ENCODE measurements at places on chromosomes 1 and 21.

DNA sequence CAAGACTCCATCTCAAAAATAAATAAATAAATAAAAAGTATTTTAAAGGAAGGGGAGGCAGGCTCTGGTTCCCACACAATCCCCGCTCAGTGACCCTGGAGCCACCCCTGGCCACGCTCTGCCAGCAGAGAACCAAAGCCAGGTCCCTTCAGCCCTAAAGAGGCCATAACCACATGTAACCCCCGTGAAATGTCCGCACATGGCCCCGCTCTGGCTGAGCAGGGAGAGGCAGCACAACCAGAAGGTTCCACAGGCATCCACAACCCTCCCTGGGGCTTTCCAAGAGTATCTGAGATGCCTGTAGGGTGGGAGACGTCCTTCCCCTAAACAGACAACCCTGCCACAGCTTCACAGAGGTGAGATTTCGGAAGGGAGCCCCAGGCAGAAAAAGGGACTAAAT is 1.4 kb upstream of the ARF1 start:
- DNase-seq = no peak

GRCh38 chr1:156001021-156001661 is 19.6 kb downstream of the SSR2 start:
- no peak for DNase-seq

- no peak for DNase-seq
Measured at GRCh38 chr1:165893507-165893906, 66.1 kb downstream of the UCK2 start.

DNA sequence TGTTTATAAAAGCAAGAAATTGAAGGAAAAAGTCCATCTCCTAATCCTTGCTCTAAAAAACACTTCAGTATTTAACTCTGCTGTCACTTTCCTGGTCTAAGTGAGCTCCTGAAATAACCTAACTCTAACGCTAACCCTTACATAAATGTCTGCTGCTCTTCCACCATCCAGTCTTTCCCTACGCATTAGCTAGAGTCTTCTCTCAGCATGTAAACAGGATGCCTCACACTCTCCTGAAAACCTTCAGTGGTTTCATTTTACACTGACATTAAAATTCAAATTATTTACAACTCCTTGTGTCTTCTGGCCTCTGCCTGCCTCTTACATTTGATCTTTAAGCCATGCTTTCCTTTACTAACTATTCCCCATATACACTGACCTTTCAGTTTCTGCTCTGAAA is 697.6 kb upstream of the CXADR start:
- no peak for DNase-seq

DNA sequence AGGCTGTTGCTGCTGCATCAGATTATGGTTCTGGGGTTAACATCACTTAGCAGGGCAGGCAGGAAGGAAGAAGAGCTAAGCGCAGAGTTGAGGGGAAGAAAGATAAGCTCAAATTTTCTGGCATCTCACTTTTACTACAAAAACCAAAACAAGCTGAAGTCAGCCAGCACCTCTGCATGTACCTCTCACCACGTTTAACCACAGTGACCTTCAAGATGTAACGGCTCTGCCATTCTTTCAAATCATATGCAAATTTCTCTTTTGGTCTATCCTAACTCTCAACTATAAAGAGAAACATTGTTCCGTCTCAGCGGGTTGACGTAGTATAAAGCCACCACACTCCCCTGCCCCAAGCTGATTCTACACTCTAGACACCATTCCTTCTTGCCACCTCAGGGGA is 154.4 kb downstream of the OMA1 start:
- no peak for DNase-seq

DNA sequence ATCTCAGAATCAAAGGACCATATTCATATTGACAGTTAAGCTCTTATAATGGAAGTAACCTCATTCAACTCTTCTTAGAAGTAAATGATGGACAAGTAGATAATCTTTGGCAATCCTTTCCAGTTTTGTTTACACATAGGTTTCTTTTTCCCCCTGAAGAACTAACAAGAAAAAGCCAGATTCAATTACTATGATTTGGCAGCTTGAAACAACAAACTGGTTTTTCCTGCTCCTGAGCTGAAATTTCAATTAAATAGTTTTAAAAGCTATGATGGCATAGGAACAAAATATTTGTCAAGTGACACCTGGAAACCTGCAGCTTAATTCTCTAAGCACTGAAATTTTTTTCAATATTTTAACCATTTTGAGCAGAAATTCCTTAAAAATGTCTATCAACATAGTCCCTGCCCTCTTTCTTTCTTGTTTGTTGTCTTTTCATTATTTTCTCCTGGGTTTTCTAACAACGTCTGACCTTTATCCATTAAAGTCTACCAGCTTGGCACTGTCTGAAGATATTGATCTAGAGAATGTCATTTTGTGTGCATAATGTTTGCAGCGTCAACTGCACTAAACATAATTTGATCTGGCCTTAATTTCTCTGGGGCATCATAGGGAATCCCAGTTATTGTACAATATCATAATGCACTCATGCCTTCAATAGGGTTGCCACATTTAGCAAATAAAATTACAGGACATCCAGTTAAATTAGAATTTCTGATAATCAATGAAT is 4.0 kb upstream of the SLC35A3 start:
- DNase-seq = no peak

DNA sequence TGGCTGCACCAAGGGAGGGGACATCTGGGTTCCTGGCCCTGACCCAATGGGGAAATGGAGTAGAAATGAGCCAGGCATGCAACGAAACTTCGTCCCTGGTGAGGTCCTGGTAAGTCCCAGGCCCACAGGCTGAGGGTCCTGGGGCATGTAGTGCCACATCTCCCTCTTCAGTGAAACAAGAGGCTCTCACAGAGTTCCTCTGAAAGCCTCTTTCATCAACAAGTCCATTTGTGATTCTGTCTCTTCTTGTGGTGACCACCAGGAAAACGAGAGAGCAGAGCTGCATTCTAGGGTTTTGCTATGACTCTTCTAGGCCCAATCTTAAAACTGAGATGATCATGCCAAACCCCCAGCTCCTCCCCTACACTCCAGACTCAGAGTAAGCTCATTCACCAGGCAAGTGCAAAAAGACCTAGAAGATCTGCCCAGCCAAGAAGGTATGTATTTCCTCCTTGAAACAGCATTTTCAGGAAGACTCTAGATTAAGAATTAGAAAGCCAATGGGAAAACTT is 24.3 kb upstream of the RNF220 start:
- DNase-seq = no peak

DNA sequence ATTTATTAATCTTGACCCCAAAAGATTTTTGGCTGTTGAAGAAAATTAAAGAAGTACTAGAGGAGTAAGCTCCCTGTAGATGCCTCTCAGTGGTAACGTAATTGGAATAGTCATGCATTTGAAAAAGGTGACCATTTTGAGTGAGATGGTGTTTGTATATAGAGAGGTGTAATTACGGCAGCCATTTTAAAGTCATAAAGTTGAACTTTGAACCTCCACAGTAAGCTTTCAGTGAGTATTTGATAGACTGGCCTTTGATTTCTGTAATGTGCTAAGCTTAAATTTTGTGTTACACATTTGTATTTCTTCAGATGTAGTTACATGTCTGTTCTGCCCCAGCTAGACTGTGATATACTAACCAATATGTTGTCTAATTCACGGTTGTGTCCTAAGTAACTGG is 21.5 kb upstream of the TMCO2 start:
- DNase-seq = no peak
